Breast epithelium (tissue), 4 donors: ENCODE measurements at places on chromosomes 1 and 21.

DNA sequence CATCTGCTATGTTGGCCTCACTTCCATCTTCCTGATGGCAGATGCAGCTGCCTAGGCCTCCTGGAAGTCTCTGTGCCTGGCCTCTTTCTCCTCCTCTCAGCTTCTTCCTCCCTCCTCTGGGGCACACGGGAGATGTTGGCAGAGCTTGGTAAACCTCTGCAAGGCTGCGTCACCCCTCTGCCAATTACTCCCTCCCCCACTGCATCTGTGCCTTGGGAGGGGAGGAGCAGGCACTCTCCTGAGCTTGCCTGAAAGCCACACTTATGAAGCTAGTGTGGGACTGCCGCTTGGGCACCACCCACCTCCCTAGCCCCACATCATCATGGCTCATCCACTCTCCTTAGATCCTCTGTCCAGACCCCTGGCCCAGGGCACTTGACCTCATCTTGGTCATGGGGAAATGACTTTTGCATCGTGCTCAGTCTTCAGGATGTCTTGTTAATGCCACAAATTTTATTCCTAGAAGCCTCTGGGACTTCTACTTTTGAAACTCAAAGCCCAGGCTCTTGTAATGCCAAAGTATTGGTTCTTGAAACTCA lies 7.3 kb upstream of the TMEM51 start:
- H3K27me3 ChIP-seq: no peaks in the 10 kb centered on the region
- H3K4me3 ChIP-seq: no peak overlapping the region
- H3K4me1 ChIP-seq: no peaks in the 10 kb centered on the region

GRCh38 chr1:82273816-82274215 lies 473.1 kb downstream of the ADGRL2 start:
- DNase-seq: no peak
- no peak overlapping the region for H3K4me3 ChIP-seq
- H3K27ac ChIP-seq: no peak overlapping the region
- H3K36me3 ChIP-seq: no peaks in the 10 kb centered on the region
- no peaks in the 10 kb centered on the region for H3K4me1 ChIP-seq
- no peaks in the 10 kb centered on the region for H3K27me3 ChIP-seq

- no peaks in the 10 kb centered on the region for H3K27me3 ChIP-seq
- H3K36me3 ChIP-seq: no peaks in the 10 kb centered on the region
- no peak overlapping the region for H3K27ac ChIP-seq
Observed at GRCh38 chr1:163914785-163915413, 593.1 kb downstream of the NUF2 start.

DNA sequence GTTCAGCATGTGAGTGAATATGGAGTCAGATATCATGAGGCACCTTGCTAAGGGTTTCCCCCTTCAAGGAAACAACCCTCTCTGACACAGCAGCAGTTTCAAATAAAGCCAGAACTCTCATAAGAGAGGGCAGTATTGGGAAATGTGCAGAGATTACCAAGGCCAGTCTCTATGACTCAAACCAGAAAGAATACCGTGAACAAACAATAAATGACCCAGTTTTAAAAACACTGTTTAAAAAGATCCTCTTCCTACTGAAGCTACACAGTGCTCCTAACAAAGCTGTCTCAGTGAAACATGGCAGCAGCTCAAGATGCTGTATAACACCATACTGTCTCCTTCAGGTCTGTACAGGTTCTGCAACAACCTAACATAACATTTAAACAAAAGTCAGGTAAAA lies 102.6 kb downstream of the KIAA0319L start:
- H3K27me3 ChIP-seq: no peaks in the 10 kb centered on the region
- H3K4me3 ChIP-seq: no peak overlapping the region
- peak overlapping the region; percentile 64 for H3K27ac ChIP-seq
- H3K4me1 ChIP-seq: peaks cover 20% of the 10 kb centered on the region

GRCh38 chr1:118118469-118118868 lies 66.6 kb downstream of the SPAG17 start:
- no peak overlapping the region for H3K4me3 ChIP-seq
- peaks cover 3% of the 10 kb centered on the region for H3K4me1 ChIP-seq
- no peak overlapping the region for H3K27ac ChIP-seq
- H3K36me3 ChIP-seq: no peaks in the 10 kb centered on the region

GRCh38 chr1:111737216-111738132 lies 1.7 kb downstream of the INKA2 start:
- H3K36me3 ChIP-seq: no peaks in the 10 kb centered on the region
- H3K4me1 ChIP-seq: peaks cover 4% of the 10 kb centered on the region
- no peak for DNase-seq

DNA sequence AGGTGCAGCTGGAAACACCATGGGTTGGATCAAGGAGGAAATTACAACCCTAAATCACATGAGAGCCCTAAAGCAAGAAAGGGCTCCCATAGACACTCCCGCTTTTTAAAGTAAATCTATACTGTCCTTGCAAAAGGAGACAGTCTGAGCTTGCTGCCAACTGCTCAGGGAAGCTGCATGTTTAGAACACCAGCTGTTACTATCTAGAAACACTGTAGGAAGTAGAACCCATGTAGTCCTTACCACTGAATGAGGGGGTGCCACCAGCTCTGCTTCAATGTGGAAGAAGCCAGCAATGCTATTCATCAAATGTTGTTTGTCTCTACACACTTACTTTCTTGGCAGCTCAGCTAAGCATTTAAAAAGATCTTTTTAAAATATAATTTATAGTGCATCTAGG lies 79.8 kb downstream of the PIGK start:
- no peaks in the 10 kb centered on the region for H3K4me1 ChIP-seq
- no peak overlapping the region for H3K4me3 ChIP-seq
- no peak overlapping the region for H3K27ac ChIP-seq
- no peaks in the 10 kb centered on the region for H3K27me3 ChIP-seq

- H3K4me3 ChIP-seq: no peak overlapping the region
- peak; percentile 92 for DNase-seq
- H3K36me3 ChIP-seq: no peaks in the 10 kb centered on the region
- H3K4me1 ChIP-seq: peaks cover 5% of the 10 kb centered on the region
- H3K27me3 ChIP-seq: no peaks in the 10 kb centered on the region
Observed at GRCh38 chr1:208047476-208047934, 136.6 kb upstream of the CD34 start.

DNA sequence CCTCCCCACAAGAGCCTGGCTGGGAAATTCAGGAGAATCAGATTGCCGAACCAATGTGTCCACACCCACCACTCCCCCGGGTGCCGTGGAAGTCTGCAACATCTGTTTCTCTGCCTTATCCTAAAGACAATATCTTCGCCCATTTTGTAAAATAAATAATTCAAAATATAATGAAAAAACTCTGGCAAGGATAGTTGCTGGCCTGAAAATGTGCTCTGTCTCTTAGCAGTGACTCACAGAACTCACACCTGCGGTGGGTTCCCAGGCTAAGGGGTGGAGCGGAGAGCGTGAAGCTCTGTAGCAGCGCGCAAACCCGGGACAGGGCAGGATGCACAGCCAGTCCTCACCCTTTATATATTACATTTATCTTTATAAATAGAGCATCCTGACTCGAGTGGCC lies 99.9 kb downstream of the COLGALT2 start:
- no peaks in the 10 kb centered on the region for H3K4me1 ChIP-seq
- no peak for DNase-seq
- no peaks in the 10 kb centered on the region for H3K36me3 ChIP-seq
- no peaks in the 10 kb centered on the region for H3K27me3 ChIP-seq
- H3K27ac ChIP-seq: no peak overlapping the region

DNA sequence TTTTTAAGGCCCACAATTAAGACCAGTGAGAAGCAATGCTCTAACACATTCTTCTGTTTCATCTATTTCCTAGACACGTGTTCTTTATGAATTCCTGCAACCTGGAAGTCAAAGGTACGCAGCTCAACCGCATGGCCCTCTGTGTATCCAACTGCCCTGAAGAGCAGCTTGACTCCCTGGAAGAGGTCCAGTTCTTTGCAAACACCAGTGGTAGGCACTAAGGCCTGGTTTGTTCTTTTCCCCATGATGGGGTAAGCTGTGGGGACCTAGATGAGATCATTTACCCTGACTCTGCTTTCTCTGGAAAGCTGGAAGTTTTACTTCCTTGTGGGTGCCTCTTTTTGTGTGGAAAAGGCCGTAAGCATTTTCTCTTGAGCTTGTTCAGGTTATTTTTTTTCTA lies 7.3 kb downstream of the SLC44A3 start:
- no peaks in the 10 kb centered on the region for H3K4me1 ChIP-seq
- no peak for DNase-seq
- no peaks in the 10 kb centered on the region for H3K27me3 ChIP-seq
- no peak overlapping the region for H3K27ac ChIP-seq
- H3K36me3 ChIP-seq: no peaks in the 10 kb centered on the region

- H3K27me3 ChIP-seq: no peaks in the 10 kb centered on the region
- no peaks in the 10 kb centered on the region for H3K4me1 ChIP-seq
- H3K4me3 ChIP-seq: no peak overlapping the region
- no peak for DNase-seq
- H3K36me3 ChIP-seq: no peaks in the 10 kb centered on the region
Observed at GRCh38 chr21:43693981-43694380, 24.9 kb upstream of the PDXK start.

DNA sequence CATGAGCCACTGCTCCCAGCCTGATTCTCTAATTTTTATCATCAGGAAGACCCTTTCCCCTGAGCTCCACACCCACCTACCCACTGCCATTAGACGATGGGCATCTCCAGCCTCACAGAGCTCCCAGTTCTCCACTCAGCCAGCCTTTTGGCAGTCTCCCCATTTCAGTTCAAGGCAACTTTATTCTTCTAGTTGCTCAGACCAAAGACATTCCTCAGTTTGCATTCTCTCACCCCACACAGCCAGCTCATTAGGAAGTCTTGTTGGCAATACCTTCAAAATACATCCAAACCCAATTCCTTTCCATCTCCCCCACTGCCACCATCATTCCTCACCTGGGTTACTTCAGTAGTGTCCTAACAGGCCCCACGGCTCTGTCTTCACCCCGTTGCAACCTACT lies 53.4 kb upstream of the COX20 start:
- DNase-seq: no peak
- H3K27ac ChIP-seq: no peak overlapping the region
- no peak overlapping the region for H3K4me3 ChIP-seq
- no peaks in the 10 kb centered on the region for H3K36me3 ChIP-seq

DNA sequence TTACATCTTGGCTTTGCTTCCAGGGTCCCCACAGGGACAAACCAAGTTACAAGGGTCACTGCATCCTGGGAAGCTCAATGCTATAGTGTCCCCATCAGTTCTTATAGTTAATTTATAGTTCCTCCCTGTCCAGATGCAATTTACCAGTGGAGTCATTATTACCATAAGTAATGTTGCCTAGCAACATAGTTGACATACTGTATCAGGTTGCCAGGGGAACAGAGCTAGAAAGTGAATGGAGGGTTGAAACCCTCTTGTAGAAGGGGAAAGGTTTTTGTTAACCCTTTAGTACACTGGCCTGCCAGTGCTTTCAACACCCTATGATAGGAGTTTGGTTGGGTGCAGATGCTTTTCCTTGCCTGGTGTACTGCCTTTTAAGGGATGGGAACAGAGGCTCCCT lies 34.3 kb upstream of the TTC4 start:
- no peaks in the 10 kb centered on the region for H3K36me3 ChIP-seq
- H3K27me3 ChIP-seq: no peaks in the 10 kb centered on the region
- no peaks in the 10 kb centered on the region for H3K4me1 ChIP-seq
- H3K27ac ChIP-seq: no peak overlapping the region
- no peak for DNase-seq

DNA sequence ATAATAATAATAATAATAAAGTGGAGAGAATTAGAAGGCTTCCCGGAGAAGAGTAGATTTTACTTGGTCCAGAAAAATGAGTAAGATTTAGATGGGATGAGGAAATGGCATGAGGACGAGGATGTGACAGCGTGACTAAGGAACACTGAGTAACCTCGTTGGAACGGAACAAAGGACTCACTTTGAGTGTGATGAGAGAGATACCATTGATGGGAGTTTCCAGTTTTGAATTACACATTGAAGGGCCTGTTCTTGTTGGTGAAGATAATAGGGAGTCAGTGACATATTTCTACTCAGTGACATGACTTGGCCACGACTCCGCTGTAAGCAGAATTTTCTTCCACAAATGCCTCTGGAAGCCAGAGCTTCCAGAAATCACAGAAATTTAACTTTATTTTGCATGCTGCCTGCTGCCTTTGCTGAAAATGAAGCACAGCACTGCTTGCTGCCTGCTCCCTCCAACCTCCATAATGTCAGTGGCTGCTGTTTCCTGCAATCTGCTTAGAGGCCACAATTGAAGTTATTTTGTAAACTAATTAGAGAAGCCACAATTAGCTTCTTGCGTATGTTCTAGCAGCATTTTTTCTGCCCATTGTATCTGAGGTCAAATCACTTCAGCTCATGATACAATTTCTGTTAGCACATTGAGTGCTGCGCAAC lies 33.7 kb upstream of the FBXO28 start:
- no peaks in the 10 kb centered on the region for H3K27me3 ChIP-seq
- no peak overlapping the region for H3K4me3 ChIP-seq
- H3K36me3 ChIP-seq: no peaks in the 10 kb centered on the region
- no peak for DNase-seq
- H3K27ac ChIP-seq: peak overlapping the region; percentile 66

DNA sequence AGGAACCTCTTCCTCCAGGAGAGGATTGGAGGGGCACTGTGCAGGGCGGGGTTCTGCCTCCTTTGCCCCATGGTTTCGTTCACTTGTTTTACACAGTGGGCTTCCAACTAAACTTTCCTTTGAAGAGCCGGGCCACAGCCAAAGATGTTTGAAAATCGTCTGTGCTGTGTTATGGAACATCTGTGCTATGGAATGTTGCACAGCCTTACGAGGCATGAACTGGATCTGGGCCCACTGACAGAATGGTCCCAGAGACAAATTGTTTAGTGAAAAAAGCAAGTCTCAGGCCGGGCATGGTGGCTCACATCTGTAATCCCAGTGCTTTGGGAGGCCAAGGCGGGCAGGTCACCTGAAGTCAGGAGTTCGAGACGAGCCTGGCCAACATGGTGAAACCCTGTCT lies 12.6 kb upstream of the MEF2D start:
- H3K27me3 ChIP-seq: no peaks in the 10 kb centered on the region
- H3K4me3 ChIP-seq: no peak overlapping the region
- H3K27ac ChIP-seq: no peak overlapping the region
- no peaks in the 10 kb centered on the region for H3K36me3 ChIP-seq
- DNase-seq: no peak

DNA sequence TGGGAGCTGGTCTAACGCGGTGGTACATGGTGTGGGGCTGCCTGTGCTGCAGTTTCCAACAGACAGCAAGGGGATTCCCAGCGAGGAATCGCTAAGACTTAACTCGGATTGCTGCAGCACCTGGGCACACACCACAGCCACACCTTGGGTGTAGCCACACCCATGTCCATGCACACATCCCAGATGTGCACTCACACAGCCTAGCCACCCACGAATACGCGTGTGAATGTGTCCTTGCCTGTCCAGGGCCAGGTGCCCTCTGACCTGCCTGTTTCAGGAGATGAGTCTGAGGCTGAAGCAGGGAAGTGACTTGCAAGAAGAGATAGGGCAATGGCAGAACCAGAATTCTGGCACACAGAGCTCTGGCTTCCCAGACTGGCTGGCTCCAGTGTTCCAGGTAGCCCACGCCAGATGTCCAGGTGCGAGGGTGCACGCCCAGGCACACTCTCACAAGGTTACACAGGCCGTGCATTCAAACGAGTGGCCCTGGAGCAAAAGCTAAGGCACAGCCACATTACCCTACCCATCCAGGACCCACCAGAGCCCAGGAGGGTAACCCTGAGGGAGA lies 272.7 kb downstream of the TRABD2B start:
- peak overlapping the region; percentile 9 for H3K4me3 ChIP-seq
- H3K36me3 ChIP-seq: no peaks in the 10 kb centered on the region
- H3K27ac ChIP-seq: no peak overlapping the region
- H3K4me1 ChIP-seq: peaks cover 8% of the 10 kb centered on the region
